Ovary (tissue), 10 donors: ENCODE measurements at places on chromosomes 11 and 22.
A peak's percentile ranks its signal among the peaks of the same experiment; 100 is the strongest.

- DNase-seq: no peak
These were observed 18.4 kb downstream of the GRIK4 start for GRCh38 chr11:120529911-120530310.

GRCh38 chr11:86138958-86139357, 70.1 kb upstream of the PICALM start:
- DNase-seq: no peak

- no peak for DNase-seq
These were observed 4.6 kb downstream of the LRRC32 start for GRCh38 chr11:76665921-76666351.

- DNase-seq: no peak
These were observed 53.3 kb upstream of the PRDM11 start for GRCh38 chr11:45092901-45093760.

GRCh38 chr22:41931701-41932269, 5.2 kb upstream of the TNFRSF13C start:
- no peak for DNase-seq

- no peak for DNase-seq
These were observed 3.7 kb upstream of the COMT start for GRCh38 chr22:19937616-19938473.

DNA sequence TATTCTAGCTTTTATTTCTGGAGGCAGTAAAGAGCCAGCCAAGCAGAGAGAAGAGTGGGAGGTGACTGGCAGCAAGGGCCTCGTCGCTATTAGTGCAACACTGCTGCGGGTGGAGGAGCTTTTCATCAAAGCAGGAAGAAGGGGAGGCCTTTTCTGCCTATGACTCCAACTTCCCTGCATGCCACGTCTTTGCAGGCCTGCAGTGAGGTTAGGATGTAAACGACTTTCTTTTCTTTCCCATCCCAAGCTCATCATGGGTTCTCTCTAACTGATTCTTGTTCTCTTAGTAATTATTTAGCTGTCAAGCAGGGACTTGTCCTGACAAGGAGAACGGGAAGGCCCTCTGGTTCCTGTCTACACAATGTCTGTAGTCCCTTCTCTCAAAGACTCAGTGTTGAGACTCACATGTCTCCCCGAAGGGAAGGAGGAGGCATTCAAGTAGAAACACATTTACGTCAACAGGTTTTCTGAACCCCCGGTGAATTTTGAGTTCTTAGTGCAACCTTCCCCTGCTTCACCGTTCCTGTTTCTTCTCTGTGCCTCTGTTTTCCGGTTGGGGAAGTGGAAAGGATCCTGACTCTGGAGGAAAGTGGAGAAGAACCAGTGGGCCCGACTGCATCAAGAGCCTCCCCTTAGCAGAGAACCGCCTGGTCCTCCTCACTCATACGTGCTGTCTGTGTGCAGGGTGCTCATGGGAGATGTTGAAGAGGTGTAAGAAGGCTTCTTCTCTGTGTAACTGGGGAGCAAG, 56.9 kb downstream of the PACS1 start:
- peak; percentile 39 for DNase-seq

GRCh38 chr11:32427935-32428664, 7.2 kb downstream of the WT1 start:
- peak; percentile 35 for DNase-seq

GRCh38 chr22:27347951-27348350, 453.6 kb downstream of the MN1 start:
- no peak for DNase-seq

- no peak for DNase-seq
These were observed 2.7 kb downstream of the CDC42BPG start for GRCh38 chr11:64841592-64842365.
